ENCODE measurements at places on chromosomes 4 and X.

DNA sequence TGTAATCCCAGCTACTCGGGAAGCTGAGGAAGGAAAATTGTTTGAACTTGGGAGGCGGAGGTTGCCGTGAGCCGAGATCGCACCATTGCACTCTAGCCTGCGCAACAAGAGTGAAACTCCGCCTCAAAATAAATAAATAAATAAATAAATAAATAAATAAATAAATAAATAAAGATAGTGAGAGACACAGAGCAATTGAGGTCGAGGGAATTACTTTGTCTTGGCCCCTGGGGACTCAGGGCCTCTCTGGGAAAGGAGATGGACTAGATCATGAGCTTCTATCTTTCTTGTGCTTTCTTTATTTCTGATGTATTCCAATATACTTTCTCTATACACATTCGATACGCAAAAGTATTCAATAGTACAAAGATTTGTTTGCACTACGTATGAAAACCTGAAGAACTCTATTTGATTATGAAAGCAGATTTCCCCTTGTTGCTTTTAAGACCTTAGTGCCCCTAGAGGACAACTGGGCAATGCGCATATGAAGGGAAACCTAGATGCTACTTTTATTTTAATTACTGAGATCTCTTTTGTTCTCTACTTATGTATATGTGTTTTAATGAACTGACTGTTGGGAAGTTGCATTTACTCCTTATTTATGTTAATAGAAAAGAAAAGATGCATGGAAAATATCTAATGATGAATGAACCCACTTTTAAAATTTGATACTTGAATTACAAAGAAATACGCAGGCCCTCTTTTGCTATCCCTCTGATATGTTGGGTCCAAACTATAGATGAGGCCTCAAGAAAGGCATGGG, 12.8 kb upstream of the ELOVL6 start:
- peak; percentile 77 for DNase-seq

GRCh38 chrX:153441296-153441695, 4.6 kb downstream of the TREX2 start:
- no peak for DNase-seq

GRCh38 chrX:68708503-68709290, 61.2 kb downstream of the STARD8 start:
- no peak for DNase-seq

GRCh38 chr4:26938516-26938915, 77.9 kb downstream of the STIM2 start:
- no peak for DNase-seq

DNA sequence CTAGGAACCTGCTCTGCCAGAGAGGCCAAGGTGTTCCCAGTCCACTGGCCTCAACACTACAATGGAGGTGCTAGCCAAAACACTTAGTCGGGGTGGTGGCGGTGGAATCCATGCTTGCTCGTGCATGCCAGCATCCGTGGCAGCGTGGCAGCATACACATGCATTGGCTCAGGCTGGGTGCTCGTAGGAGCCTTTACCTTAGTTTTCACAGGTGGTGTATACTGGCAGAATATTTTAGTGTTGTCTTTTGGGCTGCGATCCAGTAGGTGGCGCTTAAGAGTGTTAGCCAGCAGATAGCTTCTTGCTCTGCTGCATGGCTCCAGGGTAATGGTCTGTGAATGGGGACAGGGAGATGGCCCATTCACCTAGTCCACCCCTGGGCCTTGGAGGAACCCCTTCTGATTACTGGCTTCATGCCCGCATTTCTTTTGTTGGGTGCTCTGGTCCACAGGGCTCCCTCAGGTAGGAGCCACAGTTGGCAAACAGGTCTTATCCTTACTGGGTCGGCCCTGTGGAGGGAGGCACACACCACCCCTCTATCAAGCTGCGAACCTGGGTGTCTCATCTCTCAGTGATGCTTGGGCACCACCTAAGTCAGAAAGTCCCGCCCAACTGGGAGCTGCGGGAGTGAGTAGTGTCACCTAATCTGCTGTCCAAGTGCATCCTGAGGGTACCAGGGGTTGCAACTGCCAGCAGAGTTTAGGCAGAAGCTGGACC, 40.0 kb downstream of the RIPPLY1 start:
- peak; percentile 23 for DNase-seq

- no peak for DNase-seq
These were observed 132.8 kb upstream of the MAGEB16 start for GRCh38 chrX:35665311-35665710.

DNA sequence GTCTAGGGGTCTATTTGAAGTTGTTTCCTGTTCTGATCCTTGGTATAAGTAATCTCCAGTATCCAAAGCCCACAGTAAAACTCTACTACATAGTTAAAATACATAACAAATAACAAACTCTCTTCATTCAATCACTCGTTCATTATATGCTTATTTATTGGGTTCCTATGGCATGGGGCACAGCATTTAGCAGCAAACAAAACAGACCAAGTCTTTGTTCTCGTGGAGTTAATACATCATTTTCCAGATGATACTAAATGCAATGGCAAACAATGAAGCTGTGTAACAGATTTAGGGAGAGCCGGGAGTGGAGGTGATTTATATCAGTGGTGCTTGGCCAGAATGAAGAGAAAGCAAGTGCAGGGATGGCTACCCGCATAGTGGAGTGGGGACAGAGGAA, 36.6 kb upstream of the SPARCL1 start:
- DNase-seq: no peak

- peak; percentile 37 for DNase-seq
These were observed 21.8 kb downstream of the SH3TC1 start for GRCh38 chr4:8220661-8221450.

- DNase-seq: no peak
These were observed 74.7 kb downstream of the CEP44 start for GRCh38 chr4:174358410-174358809.

DNA sequence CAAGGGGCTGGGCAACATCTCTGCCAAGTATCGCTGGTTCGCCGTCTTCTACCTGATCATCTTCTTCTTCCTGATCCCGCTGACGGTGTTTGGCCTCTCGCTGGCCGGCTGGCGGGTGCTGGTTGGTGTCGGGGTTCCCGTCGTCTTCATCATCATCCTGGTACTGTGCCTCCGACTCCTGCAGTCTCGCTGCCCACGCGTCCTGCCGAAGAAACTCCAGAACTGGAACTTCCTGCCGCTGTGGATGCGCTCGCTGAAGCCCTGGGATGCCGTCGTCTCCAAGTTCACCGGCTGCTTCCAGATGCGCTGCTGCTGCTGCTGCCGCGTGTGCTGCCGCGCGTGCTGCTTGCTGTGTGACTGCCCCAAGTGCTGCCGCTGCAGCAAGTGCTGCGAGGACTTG, 20.6 kb downstream of the SLC34A2 start:
- no peak for DNase-seq

Measured in choroid plexus epithelial cell (primary cell).